AG08396 (cell line): ENCODE measurements at places on chromosomes 11 and 22.

- peak; percentile 85 for DNase-seq
Observed at GRCh38 chr11:8338138-8338537, 74.5 kb upstream of the LMO1 start.

DNA sequence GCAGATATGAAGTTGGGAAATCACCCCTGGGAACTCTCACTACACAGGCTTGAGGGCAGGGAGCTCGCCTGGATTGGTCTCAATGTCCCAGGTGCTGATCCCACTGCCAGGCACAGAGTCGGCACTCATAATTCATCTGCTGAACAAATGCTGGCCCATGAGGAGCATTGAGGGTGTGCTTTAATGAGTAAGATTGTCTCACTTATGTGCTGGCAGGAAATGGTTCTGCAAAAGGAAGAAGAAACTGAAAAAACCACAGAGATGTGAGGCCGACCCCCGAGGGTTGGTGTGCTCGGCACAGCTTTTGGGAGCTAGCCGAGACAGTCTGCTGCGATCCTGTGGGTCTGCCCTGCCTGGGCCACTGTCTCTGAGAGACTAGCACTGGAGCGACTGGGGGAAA is 9.4 kb downstream of the PLAAT2 start:
- DNase-seq, result no peak

GRCh38 chr11:57312511-57313021 is 12.2 kb downstream of the TNKS1BP1 start:
- no peak for DNase-seq

DNA sequence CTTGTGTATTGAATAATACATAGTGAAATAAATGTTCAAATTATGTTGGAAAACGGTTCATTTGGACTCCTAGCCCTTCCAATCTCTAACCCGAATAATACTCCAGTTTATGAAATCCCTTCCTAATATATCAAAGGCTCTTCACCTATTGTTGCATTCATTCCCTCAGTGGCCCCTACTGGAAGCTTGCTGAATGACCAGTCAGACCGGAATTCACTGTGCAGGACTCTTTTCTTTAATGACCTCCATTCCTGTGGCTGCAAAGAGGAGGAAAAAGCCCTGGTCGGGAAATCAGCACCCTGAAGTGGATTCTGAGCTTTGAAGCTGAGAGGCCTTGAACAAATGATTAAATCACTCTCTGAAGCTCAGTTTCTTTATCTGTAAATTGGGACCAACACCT is 19.1 kb upstream of the RCN1 start:
- DNase-seq, result peak; percentile 69

GRCh38 chr11:33454264-33454663 is 197.1 kb downstream of the HIPK3 start:
- no peak for DNase-seq

- DNase-seq, result no peak
Observed at GRCh38 chr22:32535531-32536190, 61.0 kb downstream of the FBXO7 start.

- DNase-seq, result no peak
Observed at GRCh38 chr11:74248469-74248868, 63.0 kb downstream of the P4HA3 start.

- DNase-seq, result no peak
Observed at GRCh38 chr11:114207096-114207495, 89.1 kb upstream of the NNMT start.
